Renal cortex interstitium (tissue), 15 donors: ENCODE measurements at places on chromosomes 3 and 15. TPM values are rescaled to one million over a fixed set of nuclear protein-coding genes. Genes with fewer than 3 reads are reported as not detected.
A peak's percentile ranks its signal among the peaks of the same experiment; 100 is the strongest.

DNA sequence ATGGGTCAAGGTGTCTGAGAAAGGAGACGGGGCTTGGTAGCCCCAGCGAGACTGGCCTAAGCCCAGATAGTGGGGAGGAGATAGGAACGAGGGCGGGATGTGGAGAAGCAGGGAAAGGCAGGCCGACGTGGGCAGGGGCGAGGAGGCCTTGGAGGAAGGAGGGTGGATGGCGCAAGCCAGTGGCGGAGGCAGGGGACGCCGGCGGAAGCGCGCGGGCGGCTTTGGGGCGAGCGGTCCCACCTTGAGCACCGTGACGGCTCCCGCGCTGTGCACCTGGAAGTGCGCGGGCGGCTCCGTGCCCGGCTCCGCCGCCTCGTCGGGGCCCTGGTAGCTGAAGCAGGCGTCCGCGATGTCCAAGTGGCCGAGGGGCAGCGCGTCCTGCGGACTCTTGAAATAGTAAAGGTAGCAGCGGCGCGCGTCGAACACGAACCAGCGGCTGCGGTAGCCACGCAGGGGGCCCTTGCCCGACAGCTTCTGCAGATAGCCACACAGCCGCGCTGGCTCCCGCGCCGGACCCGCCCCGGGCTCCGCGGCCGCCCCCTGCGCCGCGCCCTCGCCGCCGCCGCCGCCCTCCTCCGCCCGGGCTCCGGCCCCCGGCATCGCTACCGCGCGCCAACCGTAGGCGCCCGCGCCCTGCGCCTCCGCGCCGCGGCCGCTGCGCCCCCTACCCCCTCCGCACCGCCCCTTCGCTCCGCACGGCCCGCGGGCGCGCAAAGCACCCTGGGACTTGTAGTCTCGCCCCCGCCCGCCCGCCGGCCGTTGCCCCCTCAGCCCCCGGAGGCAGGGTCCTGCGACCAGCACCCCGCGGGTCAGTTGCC, at the start of gene TBC1D2B:
TSS of gene TBC1D2B (minus strand) at position 659 of the 818 bp plus-strand sequence. CDS start at position 600, 59 bp downstream.
- DNase-seq, result no peak

DNA sequence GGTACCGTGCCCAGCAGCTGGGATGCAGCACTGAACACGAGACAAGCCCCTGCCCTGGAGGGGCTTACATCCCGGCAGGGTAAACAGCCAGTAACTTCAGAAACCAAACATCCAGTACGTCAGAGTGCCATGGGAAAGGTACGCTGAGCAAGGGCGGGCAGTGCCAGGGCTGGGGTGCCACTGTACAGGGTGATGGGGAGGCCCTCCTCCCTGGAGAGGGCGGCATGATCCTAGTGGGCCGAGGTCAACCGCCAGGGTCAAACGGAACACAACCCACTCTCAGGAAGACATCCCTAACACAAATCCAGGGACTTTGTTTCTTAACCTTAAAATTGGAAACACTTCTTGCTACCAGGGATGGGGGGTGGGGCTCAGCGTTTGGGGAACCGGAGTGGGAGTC, 16.0 kb upstream of the ANPEP start:
- no peak for DNase-seq

DNA sequence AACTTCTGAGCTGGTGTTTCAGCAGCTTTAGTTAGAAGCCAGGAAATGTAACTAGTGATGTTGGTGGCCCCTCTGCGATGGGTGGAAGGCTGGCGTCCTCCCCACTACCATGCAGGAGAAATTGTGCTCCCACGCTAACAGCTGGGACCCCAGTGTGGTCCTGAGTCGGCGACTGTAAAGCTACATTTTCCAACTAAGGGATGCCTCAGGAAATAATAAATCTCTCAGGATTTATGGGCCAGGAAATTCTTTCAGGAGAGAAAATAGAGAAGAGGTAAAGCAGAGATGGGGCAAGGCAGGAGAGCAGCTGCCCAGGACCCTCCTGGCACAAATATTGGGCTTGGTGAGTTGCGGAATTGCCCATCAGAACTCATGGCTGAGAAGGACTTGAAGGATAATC, 186.9 kb downstream of the OPA1 start:
- DNase-seq, result no peak

- DNase-seq, result no peak
These were observed 179.9 kb downstream of the FMN1 start for GRCh38 chr15:33014586-33014985.

GRCh38 chr3:39721076-39721475, 88.3 kb upstream of the MYRIP start:
- DNase-seq, result no peak

- no peak for DNase-seq
These were observed 119.2 kb downstream of the FHIT start for GRCh38 chr3:61132062-61132461.

DNA sequence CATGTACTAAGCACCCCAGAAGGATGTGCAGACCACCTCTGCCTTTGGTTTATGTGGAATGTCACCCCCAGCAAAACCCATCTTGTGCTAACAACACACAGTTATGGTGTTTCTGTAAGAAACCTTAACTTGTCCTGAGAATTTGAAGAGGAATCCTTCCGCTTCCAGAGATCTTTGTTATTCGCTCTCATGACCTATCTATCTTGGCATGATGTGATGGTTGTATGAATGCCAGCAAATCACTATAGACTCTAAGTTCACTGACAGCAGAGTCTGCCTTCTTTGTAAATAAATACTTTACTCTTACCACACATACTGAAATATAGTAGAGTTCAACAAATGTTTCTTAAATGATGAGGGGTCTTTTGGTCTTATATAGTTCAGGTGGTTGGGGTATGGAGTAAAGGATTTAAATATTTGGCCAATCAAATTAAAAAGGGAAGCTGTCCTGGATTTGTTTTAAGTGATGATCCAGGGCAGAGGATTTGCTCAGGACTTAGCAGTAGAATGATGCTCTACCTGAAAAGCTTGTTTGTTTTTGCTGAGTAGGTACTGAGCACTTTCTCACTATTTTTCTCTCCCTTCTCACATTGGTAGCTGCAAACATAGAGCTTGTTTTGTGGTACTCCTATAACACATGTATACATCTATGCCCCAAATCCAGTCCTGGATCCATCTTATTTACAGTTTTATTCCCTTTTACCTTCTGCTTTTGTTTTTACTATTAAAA, 27.9 kb upstream of the RTP1 start:
- DNase-seq, result no peak

- DNase-seq, result no peak
These were observed 598 bp upstream of the TGFBR2 start for GRCh38 chr3:30605706-30606300.

GRCh38 chr3:41259449-41260062, 60.3 kb downstream of the CTNNB1 start:
- no peak for DNase-seq

DNA sequence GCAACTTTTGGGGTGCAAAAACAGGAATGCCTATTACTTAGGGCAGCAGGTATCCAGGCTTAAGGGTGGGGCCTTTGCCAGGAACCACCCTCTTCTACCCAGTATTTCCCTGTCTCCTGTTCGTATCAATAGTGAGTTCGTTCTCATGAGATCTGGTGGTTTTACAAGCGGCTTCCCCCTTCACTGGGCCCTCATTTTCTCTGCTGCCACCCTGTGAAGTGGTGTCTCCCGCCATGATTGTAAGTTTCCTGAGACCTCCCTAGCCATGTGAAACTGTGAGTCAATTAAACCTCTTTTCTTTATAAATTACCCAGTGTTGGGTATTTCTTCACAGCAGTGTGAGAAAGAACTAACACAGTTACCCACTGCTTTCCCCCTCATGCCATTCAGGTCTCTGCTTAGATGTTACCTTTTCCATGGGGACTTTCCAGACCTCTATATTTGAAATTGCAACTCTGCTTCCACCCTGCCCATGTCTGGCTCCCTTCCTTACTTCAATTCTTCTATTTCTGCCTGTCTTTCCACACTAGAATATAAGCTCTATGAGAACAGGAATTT, 23.9 kb upstream of the TRA2B start:
- DNase-seq, result no peak

DNA sequence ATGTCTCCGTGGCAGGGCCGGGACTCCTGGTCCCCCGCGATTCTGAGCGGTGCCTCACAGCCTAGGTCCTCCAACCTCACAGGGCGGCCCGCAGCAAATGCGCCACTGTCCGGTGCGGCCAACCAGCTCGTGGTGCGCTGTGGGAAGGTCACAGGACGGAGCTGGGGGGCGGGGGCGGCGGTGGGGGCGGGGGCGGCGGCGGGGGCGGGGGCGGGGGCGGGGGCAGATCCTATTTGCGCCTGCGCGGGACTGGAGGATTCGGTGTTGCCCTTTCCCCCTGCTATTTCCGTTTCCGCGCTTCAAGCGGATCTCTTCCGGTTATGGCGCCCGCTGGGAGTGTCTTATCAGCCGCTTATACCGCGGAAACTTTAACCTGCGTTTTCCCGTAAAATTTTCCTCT, 106.7 kb upstream of the SNRPN start:
- peak; percentile 34 for DNase-seq

DNA sequence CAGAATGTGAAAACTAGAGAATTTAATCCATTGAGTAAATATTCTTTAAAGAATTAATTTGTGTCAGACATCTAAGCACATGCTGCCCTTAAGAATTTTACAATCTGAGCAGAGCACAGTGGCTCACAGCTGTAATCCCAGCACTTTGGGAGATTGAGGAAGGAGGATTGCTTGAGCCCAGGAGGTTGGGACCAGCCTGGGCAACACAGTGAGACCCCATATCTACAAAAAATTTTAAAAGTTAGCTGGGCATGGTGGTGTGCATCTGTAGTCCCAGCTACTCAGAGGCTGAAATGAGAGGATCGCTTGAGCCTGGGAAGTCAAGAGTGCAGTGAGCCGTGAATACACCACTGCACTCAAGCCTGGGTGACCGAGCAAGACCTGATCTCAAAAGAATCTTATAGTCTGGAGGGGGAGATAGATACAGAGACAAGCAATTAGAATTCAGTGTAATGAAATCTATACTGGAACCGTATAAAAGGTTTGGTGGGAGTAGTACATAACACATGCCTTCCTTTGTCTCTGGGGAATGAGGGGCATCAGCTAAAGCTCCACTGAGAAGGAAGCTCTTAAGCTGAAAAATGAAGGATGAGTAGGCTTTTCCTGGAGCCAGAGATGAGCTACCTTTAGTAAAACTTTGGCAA, 21.2 kb downstream of the ATP11B start:
- no peak for DNase-seq

DNA sequence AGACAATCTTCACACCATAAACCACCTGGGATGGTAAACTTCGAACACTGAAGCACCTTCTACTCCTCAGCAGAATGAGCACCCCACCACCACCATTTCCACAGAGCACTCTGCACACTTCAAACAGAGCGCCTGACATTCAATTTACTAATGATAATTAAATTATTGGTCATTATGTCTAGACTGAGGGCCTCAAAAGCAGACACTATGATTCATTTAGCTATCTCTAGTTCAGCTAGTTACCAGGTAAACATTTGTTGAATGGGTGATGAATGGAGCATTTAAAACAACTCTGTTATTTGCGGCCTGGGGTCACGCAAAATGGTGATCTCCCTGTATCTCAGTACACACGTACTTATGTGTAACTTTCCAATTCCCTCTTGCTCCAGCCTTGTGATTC, 40.9 kb downstream of the ACAP2 start:
- no peak for DNase-seq

GRCh38 chr15:45866616-45867015, 231.8 kb downstream of the SQOR start:
- DNase-seq, result no peak

Gene MAP1A
- 10.0 TPM for polyA plus RNA-seq

Gene SI
- polyA plus RNA-seq, result not detected

Gene WHAMM
- polyA plus RNA-seq, result 11.7 TPM

Gene TMCO5A
- not detected for polyA plus RNA-seq

Gene FES
- polyA plus RNA-seq, result 20.4 TPM

Gene HEG1
- 25.6 TPM for polyA plus RNA-seq

Gene TRAT1
- polyA plus RNA-seq, result 0.07 TPM

Gene CLDN18
- 1.8 TPM for polyA plus RNA-seq
